COR-L47 (cell line): ENCODE measurements at places on chromosomes 6 and 20.
A peak's percentile ranks its signal among the peaks of the same experiment; 100 is the strongest.

- DNase-seq: peak; percentile 40
Measured at GRCh38 chr20:41135187-41135887, 2.0 kb upstream of the PLCG1 start.

DNA sequence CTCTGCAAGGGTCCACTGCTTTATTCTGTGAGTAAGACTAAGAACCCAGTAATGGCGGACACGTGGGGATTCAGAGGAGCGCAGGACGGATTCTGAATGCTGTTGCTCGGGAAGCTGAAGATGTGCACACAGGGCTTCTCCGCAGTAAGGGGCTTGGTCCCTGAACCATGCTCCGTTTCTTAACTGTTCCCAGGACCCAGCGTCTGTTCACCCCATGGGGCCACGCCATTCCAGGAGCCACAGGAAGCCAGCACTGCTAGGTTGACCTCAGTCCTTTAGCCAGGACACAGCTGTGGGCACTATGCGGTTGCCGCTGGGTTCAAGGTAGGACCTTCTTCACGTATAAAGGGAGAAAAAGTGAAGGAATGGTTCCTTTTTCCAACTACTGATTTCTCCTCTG is 59.8 kb downstream of the IRF4 start:
- DNase-seq: no peak

GRCh38 chr20:7123457-7123856 is 356.0 kb downstream of the BMP2 start:
- DNase-seq: peak; percentile 32

DNA sequence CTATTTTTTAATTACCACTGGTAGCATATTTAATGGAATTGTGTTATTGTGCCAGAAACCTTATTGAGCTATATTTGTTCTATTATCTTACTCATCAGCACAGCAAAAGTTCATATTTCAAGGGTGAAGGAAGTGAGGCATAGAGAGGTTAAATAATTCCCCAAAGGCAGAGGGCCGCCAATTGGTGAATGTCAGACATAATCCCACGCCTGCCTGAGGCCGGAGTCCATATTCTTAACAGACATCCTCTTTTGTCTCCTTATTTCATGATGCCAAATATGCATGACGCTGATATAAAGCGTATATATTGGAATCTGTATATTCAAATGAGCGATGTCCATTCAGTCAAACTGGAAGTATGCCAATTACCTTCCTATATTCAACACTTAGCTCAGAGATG is 505.0 kb upstream of the SLC35B3 start:
- DNase-seq: no peak

DNA sequence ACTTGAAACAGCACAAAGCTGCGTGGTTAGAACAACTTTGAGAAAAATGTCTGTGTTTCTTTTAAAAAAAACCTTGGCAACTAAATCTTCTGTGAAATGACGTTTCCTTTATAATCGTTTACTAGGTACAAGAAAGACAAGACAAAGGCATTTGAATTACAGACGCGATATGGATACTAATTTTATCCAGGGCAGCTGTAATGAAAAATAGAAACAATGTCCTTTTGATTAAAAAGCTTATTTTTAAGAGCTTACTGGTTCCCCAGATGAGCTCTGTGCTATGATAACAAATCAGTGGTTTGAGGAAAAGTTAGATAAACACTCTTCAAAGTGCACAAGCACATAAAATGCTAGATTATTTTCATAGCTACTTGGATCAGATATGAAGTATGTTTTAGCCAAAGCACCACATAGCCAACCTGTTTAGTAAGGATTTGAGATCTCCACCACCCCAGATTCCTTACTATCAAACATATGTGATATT is 1.6 kb upstream of the SYNCRIP start:
- DNase-seq: no peak

GRCh38 chr6:41257369-41258195 is 28.9 kb downstream of the TREM1 start:
- peak; percentile 32 for DNase-seq

DNA sequence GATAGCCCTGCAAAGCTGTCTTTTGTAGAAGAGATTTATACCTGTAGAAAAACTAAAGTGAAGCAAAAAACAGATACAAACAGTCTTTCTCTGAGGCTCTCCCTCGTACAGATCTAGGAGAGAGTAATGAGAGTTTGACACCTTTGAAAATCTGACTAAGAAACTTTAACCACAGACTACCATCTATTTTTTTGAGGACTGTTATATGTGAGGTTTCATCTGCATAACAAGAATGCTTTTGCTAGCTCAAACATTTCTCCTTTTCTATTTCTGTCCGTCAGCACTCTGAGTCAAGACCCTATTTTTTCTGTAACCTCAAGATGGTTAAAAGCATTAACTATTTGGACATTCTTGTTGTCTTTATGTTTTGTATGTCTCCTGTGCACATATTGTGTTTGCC is 193.0 kb downstream of the BTBD3 start:
- DNase-seq: no peak

DNA sequence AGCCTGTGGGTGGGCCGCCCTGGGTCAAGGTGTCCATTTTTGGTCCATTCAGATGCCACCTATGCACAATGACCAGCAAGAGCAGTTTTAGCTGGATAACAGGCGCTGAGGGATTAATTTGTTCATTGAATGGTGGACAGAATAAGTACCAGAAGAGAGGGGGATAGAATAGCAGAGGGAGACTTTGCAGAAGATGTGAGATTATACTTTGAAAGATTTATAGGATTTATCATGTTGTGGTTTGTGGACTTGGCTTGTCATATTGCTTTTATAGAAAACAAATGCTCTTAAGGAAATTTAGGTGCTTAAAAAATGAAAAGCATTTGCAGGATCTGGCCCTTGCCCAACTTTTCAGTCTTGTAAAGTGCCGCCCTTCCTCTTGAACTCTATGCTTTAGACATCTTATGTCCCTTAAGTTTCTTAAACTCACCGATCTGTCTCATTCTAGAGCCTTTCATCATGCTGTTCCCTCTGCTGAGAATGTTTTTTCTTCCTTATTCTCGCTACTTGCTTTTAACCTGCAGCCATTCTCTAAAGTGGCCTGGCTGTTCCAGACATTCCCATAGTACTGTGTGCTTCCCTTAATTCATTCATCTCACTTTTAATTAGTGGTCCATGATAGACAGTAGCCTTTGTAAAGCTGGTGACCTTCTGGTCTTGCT is 42.5 kb downstream of the CD109 start:
- no peak for DNase-seq

DNA sequence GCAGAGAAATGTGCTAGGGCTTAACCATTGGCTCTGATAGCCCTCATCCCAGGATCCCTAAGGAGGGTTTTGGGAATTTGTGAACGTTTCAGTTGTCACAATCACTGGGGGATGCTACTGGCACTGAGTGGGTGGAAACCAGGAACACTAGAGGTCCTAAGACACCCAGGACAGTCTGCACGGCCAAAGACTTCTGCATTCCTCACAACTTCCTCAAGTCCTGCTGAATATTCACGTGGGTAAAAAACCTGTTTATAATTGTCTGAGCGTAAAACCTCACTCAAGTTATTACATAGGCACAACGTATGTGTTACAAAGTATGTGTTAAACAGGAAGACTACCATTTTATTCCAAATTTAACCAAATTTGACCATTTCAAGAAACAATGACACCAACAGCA is 52.4 kb downstream of the GMDS start:
- DNase-seq: no peak

GRCh38 chr20:56166781-56167465 is 81.6 kb upstream of the MC3R start:
- no peak for DNase-seq

- DNase-seq: peak; percentile 43
Measured at GRCh38 chr6:144104898-144105487, 9.6 kb upstream of the SF3B5 start.

DNA sequence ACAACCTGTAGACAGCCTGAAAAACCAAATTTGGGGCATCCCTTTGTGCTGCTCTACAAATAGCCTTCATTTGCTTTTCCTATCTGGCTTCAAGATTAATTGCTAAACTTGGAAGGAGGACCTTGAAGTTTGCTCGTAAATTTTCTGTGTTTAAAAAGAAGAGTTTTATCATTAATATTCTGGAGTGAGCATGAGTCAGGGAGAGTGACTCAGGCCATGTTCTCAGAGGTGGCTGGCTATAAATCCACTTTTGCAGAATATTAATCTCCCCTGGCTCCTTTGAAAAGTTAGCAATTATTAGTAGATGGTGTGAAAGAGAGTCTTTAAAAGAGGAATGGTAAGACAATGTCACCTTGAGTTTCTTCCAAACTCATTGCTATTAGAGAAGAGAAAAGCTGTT is 91.0 kb downstream of the ANKEF1 start:
- no peak for DNase-seq

DNA sequence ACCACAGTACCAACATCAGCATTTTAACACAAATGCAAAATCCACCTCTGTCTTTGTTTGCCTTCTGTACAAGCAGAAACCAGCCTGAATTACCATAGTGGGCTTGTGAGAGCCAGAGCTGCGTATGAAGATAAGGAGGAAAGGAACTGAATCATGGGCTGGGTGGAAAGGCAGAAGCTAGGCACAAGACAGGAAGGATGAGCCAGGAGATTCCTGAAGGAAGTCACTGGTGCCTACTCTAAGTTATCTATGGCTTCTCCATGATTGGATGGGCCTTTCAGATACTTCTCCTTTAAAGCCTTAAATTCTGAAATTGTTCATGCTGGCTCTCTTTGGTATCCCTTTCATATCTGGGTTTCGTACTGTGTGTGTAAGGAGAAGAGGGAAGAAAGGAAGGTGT is 140.6 kb downstream of the LCA5 start:
- no peak for DNase-seq

DNA sequence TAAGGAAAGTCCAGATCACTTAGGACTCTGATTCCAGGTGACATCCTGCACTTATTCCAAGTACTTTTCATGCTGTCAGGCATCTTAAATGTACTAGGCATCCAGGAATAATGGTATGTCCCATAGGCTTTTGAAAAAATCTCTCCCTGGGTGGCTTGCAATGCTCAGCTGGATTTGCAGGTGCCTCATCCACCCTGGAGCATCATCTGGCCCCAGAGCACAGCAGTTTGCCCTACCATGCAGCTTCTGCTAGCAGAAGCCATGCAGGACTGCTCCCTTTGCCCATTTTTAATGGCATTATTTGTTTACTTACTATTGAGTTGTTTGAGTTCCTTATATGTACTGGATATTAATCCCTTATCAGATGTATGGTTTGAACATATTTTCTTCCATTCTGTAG is 45.2 kb downstream of the DZANK1 start:
- DNase-seq: peak; percentile 26

- no peak for DNase-seq
Measured at GRCh38 chr6:129692467-129692866, 17.5 kb downstream of the ARHGAP18 start.

DNA sequence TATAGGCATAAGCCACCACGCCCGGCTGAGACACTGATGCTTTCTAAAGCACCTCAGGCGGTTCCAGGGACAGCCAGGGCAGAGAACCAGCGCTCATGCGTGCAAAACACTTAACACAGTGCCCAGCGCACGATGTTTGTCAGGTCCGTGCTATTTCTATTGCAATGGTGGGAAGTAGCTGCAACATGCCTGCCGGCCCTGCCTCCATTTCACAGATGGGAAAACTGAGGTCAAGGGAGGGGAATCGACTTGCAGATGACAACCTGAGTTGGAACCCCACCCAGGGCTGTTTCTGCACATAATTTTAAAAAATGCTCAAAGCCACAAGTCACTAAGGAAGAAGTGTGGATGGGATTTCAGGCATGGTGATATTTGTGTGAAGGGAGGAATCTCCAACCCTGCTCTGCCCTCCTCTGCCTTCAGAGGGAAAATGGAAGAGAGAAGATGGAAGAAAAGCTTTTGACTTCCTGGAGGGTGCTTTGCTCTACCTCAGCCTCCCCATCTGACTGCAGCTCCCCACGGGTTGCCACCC is 39.9 kb downstream of the KIAA1755 start:
- DNase-seq: no peak

DNA sequence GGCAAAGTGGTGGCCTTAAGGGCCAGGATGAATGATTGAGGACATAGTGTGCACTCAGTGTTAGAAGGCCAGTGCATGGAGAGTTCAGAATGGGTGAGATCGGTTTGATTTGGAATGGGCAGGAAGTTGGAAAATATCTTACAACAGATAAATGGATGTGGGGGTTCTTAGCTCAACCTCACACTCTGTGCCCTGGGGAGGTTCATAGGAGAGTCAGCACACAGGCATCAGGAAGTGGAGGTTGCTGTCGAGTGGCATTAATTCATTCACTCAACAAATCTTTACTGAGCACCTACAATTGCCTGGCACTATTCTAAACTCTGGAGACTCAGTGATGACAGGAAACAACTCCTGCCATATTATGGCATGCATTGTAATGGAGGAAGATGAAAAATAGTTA is 313.7 kb upstream of the SUPT3H start:
- DNase-seq: no peak

- no peak for DNase-seq
Measured at GRCh38 chr6:29483186-29483585, 4.6 kb downstream of the MAS1L start.

- no peak for DNase-seq
Measured at GRCh38 chr6:48919555-48919954, 543.5 kb downstream of the MMUT start.

- no peak for DNase-seq
Measured at GRCh38 chr6:7047966-7048365, 59.8 kb upstream of the RREB1 start.

DNA sequence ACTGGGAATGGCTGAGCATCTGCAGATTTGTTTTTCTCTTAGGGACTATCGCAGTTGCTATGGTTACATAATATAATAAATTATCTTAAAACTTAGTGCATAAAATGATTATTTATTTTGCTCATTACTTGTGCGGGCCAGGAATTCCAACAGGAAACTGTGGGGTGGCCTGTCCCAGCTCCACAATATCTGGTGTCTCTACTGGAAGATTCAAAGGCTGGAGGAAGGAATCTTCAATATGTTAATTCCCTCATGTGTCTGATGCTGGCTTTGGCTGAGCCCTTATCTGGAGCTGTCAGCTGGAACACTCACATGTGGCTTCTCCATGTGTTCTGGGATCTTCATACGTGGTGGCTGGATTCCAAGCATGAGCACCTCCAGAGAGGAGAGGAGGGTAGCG is 23.9 kb upstream of the B3GAT2 start:
- DNase-seq: no peak

GRCh38 chr20:39066471-39067242 is 104.5 kb downstream of the DHX35 start:
- peak; percentile 32 for DNase-seq

GRCh38 chr6:12749531-12750379 is 33.2 kb downstream of the PHACTR1 start:
- peak; percentile 78 for DNase-seq

DNA sequence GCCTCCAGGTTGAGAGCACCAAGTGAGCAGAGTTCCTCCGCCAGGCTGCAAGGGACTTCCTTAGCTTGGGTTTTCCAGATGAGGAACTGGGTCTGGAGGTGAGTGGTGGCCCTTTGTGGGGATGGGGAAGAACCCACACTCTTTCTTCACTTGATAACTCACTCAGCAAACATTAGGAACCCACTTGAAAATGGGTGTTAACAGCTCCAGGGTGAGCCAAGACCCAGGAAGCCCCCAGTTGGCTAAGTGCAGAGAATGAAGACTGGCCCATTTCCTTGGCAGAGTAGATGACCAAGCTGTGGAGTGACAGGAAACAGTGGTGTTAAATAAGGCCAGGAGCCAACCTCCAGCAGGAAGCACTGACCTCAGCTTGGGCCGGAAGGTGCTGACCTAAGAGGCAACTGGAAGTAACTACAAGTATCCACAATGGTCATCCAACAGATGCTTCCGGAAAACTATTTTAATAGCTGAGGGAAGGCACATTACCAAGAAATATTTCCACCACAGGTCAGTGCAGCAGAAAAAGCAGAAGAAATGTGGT is 22.7 kb downstream of the MRPL14 start:
- DNase-seq: no peak
